ENCODE measurements at places on chromosomes 2 and 18. TPM values are rescaled to one million over a fixed set of nuclear protein-coding genes. Genes with fewer than 3 reads are reported as not detected.

GRCh38 chr2:221120643-221121042 is 451.5 kb downstream of the EPHA4 start:
- no peak for DNase-seq

GRCh38 chr18:33757037-33757436 is 179.0 kb downstream of the ASXL3 start:
- no peak for DNase-seq

- DNase-seq: no peak
Measured at GRCh38 chr18:75235896-75236295, 25.3 kb downstream of the TSHZ1 start.

The TLX2 gene
- total RNA-seq: not detected

The SERPINB13 gene
- not detected for total RNA-seq

DNA sequence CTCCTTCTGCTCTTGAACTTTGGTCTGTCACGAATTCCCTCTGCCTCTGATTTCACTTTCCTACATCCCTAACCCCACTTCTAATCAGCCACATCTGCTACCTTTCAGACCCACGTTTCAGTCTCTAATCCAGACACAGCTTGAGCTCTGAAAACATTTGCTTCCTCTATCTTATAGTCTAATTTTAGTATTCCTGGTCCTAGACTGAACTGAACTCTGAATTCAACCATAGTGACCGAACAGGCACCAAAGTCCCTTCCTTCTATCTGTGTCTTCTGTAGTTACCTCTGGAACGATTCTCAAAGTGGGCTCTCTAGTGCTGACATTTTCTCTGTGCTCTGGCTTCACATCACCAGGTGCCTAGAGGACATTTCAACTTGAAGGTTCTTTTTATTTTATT is 156.2 kb downstream of the PDE11A start:
- no peak for DNase-seq

The ICOS gene
- total RNA-seq: 0.27 TPM

The PGAP1 gene
- 0.74 TPM for total RNA-seq

GRCh38 chr2:64467096-64467843 is 13.3 kb downstream of the LGALSL start:
- no peak for DNase-seq

DNA sequence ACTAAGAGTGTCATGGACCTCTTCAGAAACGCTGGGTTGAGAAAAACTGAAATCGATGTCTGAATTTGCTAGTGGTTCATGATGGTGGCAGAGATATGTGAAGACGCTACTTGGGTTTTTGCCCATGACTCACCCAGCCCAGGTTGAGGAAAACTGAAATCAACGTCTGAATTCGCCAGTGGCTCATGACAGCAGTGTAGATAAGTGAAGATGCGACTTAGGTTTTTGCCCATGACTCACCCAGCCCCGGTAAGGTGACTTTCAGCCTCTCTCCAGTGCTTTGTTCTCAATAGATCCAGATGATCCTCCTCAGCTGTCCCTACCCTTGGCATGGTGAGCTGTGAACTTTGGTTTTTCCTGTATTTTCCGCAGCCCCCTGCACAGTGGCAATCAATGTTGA is 105.3 kb upstream of the SIX3 start:
- DNase-seq: no peak

DNA sequence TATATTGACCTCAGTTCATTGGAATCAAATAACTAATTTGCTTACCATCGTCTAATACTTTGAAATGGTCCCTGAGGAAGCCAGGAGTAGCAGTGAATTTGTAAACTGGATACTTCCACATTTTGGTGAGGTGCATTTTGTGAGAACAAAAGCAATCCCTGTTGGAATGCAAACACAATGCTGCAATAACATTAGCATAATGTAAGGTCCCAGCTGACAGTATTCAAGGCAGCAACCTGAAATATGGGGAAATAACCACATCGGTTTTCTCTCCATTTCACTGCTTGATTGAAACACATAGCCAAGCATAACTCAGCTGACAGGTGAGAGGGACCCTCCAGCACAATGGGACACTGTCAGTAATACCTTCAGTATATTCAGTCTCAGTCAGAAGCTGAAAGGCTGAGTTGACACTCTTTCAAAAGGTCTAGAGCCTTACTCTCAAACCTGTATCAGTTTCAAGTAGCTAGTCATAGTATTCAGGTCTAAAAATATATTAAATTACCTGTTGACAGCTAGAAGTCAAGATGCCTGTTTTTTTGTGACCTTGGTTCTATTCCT is 1311.9 kb upstream of the NRXN1 start:
- DNase-seq: no peak

GRCh38 chr2:224927646-224928173 is 114.6 kb downstream of the DOCK10 start:
- DNase-seq: no peak

GRCh38 chr2:26970244-26970927 is at the start of gene MAPRE3:
Gene MAPRE3, plus strand, starts transcription at chr2:26970637. Its CDS starts 51,582 bp downstream, at chr2:27022219.
- DNase-seq: peak; percentile 86

- no peak for DNase-seq
Measured at GRCh38 chr2:212392043-212392442, 146.6 kb downstream of the ERBB4 start.

- no peak for DNase-seq
Measured at GRCh38 chr2:66318009-66318561, 116.8 kb upstream of the MEIS1 start.

The GCKR gene
- 0.25 TPM for total RNA-seq

The NR4A2 gene
- total RNA-seq: 5.6 TPM

The MC5R gene
- not detected for total RNA-seq

GRCh38 chr2:41182961-41183360 is 731.1 kb upstream of the SLC8A1 start:
- no peak for DNase-seq

The ANKRD30BL gene
- total RNA-seq: not detected

DNA sequence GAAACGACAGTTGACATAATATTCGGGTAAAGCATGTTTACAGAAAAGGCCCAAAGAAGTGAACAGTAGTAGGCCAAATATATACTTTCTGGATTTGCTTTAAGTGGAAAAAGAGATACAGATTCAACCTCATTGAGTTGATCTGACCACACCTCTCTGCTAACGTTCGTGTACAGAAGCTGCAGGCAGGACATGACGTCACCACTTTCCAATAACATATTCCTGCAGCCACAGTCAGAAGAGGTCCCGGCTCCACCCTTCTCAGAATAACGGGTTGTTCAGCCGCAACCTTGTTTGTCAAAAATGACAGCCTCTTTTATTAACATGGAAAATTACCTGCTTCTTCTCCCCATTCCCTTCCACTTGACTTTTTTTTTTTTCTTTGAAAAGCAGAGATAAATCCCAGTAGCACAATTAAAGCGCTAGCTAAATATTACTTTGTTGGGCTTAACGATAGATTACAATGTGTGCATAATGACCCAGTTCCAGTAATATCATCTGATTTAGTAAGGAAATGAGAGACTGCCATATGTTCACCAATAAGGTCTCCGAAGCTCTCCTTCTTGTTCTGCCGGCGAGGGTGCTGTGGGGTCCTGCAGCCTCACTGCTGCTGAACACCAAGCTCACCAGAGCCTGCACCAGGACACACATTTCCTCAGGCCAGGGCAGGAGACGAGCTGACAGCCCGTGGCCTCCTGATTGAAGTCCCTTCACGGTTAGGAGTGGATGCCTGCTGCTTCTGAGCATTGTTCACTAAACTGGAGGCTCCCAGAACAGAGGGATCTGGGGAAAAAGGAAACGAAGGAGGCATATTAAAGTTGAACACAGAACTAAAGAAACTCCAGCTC is 451.0 kb upstream of the SALL3 start:
- peak; percentile 11 for DNase-seq

DNA sequence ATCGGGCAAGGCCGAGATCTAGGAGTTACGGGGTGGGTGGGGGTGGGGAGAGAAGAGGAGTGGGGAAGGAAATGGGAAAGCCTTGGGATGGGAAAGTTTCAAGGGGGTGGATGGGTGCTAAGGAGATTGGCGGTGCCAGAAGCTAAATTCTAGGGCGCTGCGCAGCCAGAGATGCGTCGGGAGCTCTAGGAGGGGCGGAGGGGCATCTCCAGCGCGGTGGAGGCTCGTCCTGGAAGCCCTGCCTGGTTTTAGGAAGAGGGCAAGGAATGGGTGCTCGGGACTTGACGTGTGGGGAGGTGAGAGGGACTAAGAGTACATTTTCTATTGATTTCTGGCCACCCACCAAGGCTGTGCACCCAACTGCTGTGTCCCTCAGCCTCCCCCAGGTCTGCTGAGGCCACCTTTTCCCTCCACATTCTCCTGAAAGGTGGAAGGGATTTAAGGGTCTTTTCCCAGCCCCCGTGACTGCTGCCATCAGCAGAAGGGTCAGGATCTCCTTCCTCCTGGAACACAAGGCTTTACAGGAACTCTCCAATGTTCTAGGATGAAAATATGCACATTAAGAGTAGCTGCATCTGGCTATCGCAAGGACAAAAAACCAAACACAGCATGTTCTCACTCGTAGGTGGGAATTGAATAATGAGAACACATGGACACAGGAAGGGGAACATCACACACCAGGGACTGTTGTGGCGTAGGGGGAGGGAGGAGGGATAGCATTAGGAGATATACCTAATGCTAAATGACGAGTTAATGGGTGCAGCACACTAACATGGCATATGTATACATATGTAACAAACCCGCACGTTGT is 1.4 kb downstream of the C2orf72 start:
- no peak for DNase-seq
